ENCODE measurements at places on chromosomes 11 and 22.

DNA sequence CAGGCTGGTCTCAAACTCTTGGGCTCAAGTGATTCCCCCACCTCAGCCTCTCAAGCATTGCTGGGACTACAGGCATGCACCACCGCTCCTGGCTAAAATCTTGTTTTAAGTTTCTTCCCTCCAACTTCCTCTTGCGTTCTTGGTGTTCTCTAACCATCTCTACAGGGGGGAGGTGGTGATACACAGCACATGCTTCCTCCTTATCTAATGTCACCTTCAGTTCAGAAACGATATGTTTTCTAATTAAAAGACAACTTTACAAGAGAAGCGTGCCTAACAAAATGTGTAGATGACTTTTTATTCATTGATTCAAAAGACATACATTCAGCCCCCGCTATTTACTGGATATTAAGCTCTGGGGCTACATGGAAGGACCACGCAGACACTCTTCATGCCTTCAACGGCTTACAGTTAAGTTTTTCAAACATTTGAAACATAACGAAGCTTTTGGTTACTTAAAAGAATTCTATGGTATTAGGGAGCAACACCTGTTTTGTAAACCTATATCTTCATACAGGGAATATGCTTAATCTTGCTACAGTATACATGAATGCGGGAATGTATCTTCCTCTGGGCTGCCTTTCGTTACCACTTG, 933 bp upstream of the DLAT start:
- DNase-seq = no peak

GRCh38 chr11:17974246-17974645, 38.6 kb downstream of the SERGEF start:
- DNase-seq = no peak

- no peak for DNase-seq
These were observed 62.0 kb downstream of the FZD4 start for GRCh38 chr11:86893235-86893634.

- DNase-seq = no peak
These were observed 45.9 kb downstream of the ARHGAP32 start for GRCh38 chr11:129146191-129146590.

GRCh38 chr11:16114978-16115871, 241.1 kb downstream of the SOX6 start:
- DNase-seq = no peak

- DNase-seq = peak; percentile 15
These were observed 1.9 kb downstream of the OR4S1 start for GRCh38 chr11:48307760-48308386.

GRCh38 chr11:6545917-6546605, 49.0 kb downstream of the DNHD1 start:
- DNase-seq = no peak

- DNase-seq = no peak
These were observed 97.1 kb upstream of the PARVA start for GRCh38 chr11:12280199-12280837.

- DNase-seq = no peak
These were observed 36.1 kb downstream of the PPFIA1 start for GRCh38 chr11:70306586-70307033.

DNA sequence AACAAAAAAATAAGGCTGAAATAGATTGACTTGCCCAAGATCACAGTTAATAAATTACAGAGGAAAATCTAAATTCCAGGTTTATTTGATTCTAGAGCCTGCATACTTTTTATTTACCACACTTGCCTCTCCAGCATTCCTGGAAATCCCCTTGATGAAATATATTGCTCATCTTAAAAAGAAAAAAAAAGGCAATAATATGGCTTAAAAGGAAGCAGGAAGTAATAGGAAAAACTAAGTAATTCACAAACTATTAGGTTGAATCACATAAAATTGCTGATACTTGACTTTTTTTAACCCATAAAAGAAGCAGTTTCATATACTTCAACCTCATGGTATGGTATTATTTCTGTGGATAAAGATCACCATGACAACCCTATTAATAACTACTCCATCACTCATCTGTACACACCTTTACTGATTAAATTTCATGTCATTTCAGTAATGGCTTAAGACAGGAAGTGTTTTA, 52.9 kb downstream of the COPB1 start:
- DNase-seq = peak; percentile 56

DNA sequence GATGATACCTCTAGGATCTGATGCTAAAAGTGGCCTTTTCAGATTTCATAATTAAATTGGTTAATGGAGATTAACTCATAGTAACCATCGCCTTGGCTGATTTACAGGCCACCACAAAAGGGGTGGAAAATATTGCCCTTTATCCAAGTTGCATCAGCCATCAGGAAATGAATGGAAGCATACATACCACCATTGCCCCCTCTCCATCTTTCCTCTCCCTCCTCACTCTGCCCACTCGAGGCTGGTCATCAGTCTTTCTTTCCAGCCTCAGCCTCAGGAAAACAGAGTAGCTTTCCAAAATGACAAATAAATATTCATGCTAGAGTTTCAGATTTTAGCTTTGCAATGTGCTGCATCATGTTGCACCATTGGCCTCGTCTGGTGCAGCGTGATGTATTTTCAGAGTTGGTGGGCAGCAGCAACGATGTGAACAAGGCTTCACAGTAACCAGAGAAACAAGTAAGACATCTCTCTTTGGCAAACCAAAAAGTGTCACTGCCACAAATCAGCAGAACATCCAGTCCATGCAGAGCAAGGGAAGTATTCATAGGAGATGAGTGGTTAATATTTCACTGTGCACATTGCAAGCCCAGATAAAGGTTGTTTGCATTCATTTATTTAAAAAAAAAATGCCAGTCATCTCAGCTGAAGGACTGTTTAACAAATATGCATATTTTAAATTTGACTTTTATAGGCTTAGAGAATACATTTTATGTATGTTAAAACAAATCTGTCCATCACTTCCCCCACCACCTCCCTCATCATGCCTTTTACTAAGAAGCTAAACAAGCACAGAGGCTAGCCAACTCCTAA, 136.7 kb upstream of the FAT3 start:
- no peak for DNase-seq

DNA sequence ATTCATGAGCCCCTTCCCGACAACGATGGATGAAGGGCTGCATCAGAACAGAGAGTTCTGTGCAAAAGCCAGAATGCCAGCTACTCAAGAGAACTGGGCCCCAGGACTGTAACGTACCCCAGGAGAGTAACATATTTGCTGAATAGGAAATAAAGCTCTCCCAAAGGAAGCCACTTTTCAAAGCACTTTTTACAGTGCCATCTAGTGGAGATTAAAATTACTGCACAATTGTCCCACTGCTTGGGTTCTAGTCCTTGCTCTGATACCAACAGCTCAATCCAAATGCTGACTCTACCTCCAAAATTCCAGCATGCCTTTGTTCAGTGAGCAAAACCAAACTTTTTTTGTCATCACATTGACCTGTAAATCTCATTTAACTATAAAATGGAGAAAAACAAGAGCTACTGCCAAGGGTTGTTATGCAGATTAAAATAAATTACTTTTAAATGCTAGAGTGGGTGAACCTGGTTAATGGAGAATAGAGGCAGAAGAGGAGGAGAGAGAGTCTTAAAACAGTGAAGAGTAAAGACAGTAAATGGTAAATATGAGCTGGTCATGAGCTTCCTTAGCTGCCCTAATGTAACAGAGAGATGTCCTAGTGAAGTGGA, 87.6 kb upstream of the FSHB start:
- DNase-seq = no peak

- DNase-seq = no peak
These were observed 152.4 kb downstream of the FCHSD2 start for GRCh38 chr11:72989727-72990126.

- DNase-seq = no peak
These were observed 46.0 kb downstream of the CNTN5 start for GRCh38 chr11:99066618-99067317.

- no peak for DNase-seq
These were observed 25.0 kb downstream of the METTL15 start for GRCh38 chr11:28133146-28133545.

- DNase-seq = no peak
These were observed 25.7 kb downstream of the APOL5 start for GRCh38 chr22:35743326-35743860.

DNA sequence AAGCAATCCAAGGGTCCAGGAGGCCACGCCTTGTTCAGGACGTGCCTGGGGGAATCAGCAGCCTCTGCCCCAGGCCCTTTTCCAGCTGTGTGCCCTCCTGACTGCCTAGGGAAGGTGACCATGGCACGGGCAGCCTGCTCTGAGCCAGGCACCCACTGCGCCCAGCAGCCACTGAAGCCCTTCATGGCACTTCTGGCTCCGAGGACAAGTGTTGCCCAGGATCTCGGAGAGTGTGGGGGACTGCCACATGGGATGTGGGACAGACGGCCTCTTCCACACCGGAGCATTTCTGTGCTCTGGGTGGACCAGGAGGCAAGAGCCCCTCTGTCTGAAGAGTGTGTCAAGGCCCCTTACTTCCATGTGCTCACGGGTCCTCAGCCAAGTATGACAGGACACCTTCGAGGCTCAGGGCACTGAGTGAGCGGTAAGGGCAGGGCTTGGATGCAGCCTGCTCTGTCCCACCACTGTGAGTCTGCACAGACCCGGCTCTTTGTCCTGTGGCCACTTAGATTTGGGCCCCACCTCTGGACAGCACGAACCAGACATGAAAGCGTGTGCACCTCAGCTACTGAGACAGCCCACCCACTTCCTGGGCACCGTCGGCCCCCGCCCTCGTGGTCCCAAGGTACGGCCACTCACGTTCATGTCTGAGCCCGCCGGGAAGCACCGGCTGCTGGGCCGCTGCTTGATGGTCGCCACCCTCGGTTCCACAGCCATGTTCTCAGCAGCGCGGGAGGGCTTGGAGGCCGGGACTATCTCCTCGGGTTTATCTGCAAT, 93.6 kb downstream of the CTTN start:
- no peak for DNase-seq

DNA sequence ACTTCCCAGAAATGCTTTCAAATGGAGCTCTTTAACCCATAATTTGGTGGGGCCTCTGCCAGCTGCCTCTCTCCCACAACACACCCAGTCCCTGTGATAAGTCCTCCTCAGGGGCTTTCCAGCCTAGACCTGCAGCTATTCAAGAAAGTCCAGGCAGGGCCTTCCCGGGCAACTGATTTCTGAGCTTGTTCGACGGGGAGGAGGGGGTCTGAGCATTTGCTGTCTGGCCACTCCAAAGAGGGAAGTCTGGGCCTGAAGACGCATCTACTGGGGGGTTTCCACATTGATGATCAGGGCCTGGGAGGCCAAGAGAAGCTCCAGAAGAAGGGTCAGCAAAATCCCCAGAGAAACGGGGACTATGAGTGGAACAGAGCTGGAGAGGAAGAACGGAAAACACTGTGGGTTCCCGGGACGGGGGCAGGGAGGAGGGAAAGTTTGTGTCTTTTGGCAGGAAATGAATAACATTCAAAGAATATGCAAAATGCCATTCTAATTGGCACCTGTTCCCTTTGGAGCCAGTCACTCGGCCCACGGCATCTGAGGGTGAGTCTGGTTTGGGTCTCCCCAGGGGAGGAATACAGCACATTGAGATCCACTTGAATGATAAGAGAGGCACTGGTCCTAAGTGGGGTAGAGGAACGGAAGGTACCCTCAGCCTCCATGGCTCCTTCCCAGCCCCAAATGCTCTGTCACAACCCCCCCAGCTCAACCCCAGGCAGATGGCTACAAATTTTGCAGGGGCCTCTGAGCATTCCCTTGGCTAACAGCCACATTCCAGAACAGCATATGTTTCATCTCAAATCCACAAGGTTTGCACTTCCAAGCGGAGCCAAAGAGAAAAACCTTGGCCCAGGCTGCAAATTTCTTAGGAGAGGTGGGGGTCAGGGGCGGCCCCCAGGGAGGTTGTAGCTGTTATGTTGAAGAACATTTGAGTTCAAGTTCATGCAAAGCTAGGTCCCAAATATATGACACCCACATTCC, 72.0 kb downstream of the RPUSD4 start:
- DNase-seq = no peak

Measured in epithelial cell of proximal tubule (primary cell).